ENCODE measurements at places on chromosomes 13 and 19.

DNA sequence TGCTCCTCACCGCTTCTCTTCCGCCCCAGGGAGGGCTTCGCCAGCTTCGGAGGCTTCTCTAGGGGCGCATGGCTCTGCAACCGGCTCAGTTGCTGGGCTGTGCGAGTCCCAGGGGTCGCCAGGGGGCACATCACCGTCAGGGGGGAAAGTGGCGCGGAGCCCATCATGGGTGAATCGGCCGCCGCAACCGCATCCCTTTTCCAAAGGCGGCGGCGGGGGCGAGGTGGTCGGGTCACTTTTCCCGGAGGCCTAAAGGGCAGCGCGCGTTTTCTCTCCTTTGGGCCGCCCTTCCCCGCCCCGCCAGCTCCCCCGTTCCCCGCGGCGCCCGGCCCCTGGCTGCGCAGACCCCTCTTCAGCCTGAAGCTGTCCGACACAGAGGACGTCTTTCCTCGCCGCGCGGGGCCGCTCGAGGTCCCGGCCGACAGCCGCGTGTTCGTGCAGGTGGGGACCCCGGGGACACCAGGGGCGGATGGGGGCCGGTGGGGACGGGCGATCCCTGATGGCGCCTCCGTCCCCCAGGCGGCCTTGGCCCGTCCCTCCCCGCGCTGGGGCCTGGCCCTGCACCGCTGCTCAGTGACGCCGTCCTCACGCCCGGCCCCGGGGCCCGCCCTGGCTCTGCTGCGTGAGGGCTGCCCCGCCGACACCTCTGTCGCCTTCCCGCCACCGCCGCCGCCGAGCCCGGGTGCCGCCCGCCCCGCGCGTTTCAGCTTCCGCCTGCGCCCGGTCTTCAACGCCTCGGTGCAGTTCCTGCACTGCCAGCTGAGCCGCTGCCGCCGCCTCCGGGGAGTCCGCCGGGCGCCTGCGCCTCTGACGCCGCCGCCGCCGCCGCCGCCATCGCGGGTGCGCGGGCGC is 1.7 kb downstream of the TGFBR3L start:
- peak; percentile 68 for DNase-seq

GRCh38 chr13:50341526-50341925 is 326.3 kb downstream of the KCNRG start:
- DNase-seq = no peak

DNA sequence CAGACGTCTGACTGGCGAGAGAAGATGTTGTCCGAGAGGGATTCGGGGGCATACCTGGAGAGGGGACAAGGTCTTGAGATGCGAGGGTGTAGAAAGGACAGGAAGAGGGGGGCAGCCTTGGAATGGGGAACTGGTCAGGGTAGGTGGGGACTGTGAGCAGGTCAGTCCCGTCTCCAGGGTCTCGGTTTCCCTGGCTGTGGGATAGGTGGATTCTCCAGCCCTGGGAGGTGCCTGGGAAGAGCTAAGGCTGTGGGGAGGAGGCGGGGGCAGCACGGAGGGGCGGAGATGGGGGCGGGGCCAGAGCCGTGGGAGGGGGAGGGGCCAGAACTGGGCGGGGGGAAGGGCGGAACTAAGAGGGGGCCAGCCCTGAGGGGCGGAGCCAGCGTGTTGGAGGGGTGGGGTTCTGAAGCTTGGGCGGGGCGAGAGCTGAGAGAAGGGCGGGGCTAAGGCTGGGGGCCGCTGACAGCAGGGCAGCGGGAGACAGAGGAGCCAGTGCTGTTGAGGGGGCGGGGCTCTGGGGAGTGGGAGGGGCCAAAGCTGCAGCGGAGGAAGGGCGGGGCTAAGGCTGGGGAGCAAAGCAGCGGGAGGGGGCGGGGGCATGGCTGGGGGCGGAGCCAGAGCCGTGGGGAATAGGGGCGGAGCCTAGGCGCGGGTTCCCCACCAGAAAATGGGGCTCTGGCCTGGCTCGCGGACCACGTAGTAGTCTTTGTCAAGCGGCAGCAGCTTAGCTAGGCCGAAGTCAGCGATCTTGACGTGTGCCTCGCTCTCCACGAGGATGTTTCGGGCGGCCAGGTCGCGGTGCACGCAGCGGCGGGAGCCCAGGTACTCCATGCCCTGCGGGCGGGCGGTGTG is 9.5 kb upstream of the INSL3 start:
- peak; percentile 93 for DNase-seq

GRCh38 chr13:31521435-31521834 is 217.9 kb upstream of the RXFP2 start:
- no peak for DNase-seq

- peak; percentile 7 for DNase-seq
These were observed 109.7 kb upstream of the MCF2L start for GRCh38 chr13:112859128-112859816.

- DNase-seq = no peak
These were observed 515.3 kb downstream of the PCDH9 start for GRCh38 chr13:66714795-66715194.

DNA sequence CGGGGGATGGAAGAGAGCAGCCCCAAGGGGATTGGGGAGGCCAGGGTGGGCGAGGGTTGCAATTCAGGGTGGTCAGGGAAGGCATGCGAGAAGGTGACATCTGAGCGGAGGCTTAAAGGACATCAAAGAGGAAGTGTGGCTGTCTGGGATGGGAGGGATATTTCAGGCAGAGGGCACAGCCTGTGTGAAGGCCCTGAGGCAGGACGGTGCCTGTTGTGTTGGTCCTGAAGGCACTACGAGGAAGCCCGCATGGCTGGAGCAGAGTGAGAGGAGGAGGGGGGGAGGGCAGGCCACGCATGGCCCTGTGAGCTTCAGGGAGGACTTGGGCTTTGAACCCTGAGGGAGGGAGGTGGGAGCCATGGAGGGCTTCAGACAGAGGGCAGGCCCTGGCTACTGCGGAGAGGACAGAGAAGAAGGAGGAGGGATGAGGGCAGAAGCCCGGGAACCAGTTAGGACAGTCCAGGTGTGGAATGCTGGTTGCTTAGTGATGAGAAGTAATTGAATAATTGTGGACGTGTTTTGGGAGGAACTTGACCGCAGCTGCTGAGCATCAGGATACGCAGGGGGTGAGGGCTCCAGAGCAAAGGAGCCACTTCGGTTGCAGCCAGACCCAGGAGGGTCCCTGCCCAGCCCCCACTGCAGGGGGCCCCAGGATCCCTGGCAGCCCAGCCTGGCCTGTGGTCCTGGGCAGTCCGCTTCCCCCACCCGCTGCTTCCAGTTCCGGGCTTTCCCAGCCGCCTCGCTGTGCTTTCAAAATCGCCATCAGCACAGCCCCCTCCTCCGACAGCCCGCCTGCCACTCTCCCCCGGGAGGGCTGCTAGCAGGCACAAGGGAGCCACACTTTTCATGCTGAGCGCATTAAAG is 6.2 kb downstream of the TLE6 start:
- DNase-seq = peak; percentile 94

GRCh38 chr19:33256261-33256660 is 30.6 kb upstream of the SLC7A10 start:
- no peak for DNase-seq

- peak; percentile 14 for DNase-seq
These were observed 1005.1 kb downstream of the PCDH9 start for GRCh38 chr13:66225072-66225471.

DNA sequence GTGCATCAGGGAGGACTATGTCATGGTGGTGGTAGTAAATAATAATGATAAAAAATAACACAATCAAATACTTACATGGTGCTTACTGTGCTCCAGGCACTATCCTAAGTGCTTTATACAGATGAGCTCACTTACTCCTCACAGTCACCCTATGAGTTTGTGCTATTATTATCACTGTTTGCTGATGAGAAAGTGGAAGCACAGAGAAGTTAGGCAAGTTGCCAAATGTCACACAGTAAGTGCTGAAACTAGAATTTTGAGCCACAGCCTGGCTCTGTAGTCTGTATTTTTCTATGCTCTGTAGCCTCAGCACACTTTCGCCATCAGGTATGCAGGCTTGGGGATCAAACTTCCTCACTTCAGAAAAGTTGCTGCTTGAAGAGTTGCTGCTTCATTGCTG is 46.6 kb downstream of the HTR2A start:
- no peak for DNase-seq

DNA sequence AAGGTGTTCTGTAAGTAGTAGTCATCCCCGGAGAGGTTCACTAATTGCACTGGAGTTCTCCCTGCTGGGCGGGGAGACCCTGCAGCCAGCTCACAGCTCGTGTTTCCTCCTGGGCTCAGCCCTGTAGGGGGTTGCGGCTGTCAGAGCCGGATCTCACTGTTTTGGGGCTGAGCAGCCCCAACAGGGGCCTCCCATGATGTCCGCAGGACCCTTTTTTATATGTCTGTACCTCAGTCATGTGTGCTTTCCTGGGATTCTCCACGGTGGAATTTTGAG is 130.2 kb upstream of the MCF2L start:
- no peak for DNase-seq

GRCh38 chr13:113170511-113170910 is 12.1 kb downstream of the PROZ start:
- no peak for DNase-seq

GRCh38 chr19:30161770-30162169 is 210.4 kb upstream of the ZNF536 start:
- no peak for DNase-seq

GRCh38 chr13:93714171-93714570 is 487.6 kb downstream of the GPC6 start:
- no peak for DNase-seq

- DNase-seq = no peak
These were observed 284.9 kb downstream of the KLF12 start for GRCh38 chr13:73849292-73849691.

- DNase-seq = no peak
These were observed 173.0 kb downstream of the TEX29 start for GRCh38 chr13:111493468-111493867.

DNA sequence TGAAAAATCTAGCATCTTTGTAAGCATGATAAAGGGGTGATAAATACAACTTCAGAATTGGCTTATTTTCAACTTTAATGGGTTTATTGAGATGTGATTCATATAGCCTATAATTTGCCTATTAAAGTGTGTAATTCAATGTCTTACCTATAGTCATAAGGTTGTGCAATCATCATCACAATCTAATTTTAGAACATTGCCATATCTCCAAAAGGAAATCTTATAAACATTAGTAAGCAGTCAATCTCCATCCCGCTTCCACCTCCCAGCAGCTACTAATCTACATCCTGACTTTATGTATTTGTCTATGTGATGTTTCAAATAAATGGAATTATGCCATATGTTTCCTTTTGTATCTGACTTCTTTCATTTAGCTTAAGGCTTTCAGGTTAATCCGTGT is 145.2 kb upstream of the KLHL1 start:
- DNase-seq = no peak

DNA sequence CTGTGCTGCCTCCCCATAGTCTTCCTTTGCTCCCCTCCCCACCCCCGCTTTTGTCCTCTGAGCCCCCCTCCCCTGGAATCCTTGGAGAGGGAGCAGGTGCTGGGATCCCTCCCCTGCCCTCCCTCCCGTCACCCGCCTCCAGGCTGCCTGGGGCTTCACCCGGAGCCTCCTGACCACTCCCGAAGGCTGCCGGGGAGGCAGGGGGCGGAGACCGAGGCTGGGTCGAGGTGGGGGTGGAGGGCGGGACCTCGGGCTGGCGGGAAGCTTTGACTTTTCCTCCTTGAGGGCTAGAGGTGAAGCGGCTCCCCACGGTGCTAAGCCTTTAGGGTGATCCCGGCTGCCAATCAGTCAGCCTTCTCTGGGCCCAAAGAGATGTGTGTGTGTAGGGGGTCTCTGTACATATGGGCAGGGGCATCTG is 1.5 kb downstream of the KMT5C start:
- peak; percentile 92 for DNase-seq

DNA sequence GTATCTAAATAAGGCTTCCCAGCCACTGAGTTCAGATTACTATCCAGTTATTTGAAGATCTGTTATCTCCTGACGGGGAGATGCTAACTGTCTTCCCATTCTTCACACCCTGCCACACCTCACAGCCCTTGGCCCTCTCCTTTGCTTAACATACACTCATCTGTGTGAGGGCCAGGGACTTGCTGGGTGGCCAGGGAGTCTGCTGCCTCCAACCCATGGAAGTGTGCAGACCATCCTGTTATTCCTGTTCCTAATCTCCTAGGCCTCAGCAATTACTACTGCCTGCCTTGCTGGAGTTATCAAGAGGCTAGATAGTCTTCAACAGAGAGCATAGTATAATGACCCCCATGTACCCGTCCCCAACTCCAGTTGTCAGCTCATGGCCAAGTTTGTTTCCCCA is 36.2 kb upstream of the GTF3A start:
- DNase-seq = no peak

- DNase-seq = no peak
These were observed 34.3 kb downstream of the N4BP2L2 start for GRCh38 chr13:32504263-32504662.

DNA sequence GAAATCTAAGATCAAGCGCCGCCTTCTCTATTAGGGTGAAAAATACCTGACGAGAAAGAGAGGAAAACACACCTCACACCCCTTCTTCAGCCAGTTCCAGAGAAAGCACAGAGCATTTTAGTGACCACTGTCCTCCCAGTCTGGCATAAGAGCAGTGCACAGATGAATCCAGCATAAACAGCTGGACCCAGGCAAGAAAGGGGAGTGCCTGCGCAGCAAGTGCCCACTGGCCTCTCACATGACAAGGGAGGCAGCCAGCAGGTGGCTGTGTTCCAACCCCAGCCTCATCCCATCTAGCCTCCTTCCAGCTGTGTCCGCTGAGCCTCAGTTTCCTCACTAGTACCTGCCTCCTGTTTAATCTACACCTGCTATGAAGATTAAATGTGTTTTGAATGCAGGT is 8.0 kb downstream of the MED26 start:
- DNase-seq = no peak

GRCh38 chr13:31946091-31946770 is 85.3 kb upstream of the FRY start:
- no peak for DNase-seq
